A673 (cell line): ENCODE measurements at places on chromosomes 13 and 19. TPM values are rescaled to one million over a fixed set of nuclear protein-coding genes. Genes with fewer than 3 reads are reported as not detected.

Gene SRRM5
- 0.62 and 0.66 TPM in 2 replicates for total RNA-seq

Gene PTPRH
- total RNA-seq: 0.17 and 0.55 TPM in 2 replicates

Gene CYTH2
- 120 and 125 TPM in 2 replicates for total RNA-seq

Gene FCER2
- total RNA-seq: not detected in 2 replicates
